ENCODE measurements at places on chromosomes 12 and 14. TPM values are rescaled to one million over a fixed set of nuclear protein-coding genes. Genes with fewer than 3 reads are reported as not detected.

Gene INHBC
- total RNA-seq: not detected

DNA sequence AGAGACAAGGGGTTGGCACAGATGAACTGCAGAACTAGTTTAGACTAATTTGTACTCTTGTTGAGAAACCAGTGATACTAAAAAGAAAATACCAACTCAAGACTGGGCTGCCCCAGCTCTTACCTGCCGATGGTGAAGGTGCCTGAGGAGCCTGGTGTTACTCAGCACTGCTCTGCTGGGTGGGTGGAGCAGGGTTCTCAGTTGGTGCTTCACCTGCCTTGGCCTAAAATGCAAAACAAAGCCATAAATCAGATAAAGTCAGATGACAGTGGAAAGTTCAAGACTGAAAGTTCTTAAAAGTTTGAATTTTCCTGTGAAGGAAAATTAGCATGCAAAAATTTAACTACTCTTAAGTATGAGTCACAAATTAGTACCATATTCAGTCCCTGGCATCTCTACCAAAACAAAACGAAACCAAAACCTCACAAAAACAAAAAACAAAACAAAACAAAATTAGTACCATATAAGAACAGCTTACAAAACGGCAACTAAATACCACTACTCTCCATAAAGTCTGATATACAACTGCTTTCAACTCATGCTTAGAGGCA is 21.9 kb downstream of the YBX3 start:
- H3K4me1 ChIP-seq: peaks cover 33% of the 10 kb centered on the region
- no peak for DNase-seq
- H3K27ac ChIP-seq: peak overlapping the region; percentile 97
- peaks cover 24% of the 10 kb centered on the region for H3K36me3 ChIP-seq
- H3K4me3 ChIP-seq: no peak overlapping the region

- no peak overlapping the region for H3K4me3 ChIP-seq
- no peaks in the 10 kb centered on the region for H3K4me1 ChIP-seq
- no peaks in the 10 kb centered on the region for H3K36me3 ChIP-seq
- DNase-seq: no peak
Observed at GRCh38 chr12:13891902-13892301, 89.5 kb downstream of the GRIN2B start.

- H3K27me3 ChIP-seq: peaks cover 30% of the 10 kb centered on the region
- H3K36me3 ChIP-seq: no peaks in the 10 kb centered on the region
- no peak overlapping the region for H3K4me3 ChIP-seq
- no peak overlapping the region for H3K27ac ChIP-seq
Observed at GRCh38 chr14:104274806-104275205, 136.4 kb downstream of the KIF26A start.

Measured in gastrocnemius medialis (tissue), 4 donors.